ENCODE measurements at places on chromosomes 16 and 17.

GRCh38 chr17:7559320-7560171 is 996 bp downstream of the TNFSF13 start:
- no peak for DNase-seq

- no peak for DNase-seq
Measured at GRCh38 chr16:86232496-86232895, 277.8 kb upstream of the FOXF1 start.

DNA sequence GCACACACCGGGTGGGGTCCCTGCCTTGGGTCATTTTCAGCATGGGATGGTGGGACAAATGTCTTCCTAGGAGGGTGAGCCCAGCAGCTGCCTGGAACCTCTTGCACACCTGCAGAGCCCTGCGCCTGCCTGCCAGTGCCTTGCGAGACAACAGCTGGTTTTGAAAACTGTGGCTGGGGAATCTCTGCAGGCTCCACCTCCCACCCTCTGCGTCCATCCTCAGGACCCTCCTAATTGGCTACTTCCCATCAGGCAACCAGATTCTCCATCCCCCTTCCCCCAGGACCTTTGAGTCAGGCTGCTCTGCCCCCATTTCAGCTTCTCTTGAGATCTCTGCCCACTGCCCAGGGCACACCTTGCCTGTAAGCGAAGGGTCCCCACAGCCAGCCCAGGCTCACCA is 26.6 kb downstream of the PEMT start:
- DNase-seq = no peak

DNA sequence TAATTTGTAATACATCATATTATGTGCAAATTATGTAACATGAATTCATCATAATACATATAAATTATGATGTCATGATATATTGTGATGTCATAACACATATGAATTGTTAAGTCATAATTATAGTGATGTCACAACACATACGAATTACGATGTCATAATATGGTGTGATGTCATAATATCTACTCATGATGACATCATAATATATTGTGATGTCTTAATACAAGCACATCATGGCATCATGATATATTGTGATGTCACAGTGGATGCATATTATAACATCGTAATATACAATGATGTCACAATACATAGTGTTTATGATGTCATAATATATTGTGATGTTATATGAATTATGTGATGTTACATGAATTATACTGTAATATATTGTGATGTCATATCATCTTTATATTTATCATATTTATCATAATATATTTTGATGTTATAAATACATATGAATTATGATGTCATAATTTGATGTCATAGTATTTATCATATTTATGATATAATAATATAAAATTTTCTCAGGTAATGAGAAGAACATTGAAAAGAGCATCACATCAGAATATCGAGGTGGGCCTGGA is 1793.0 kb downstream of the TP53TG3F start:
- DNase-seq = no peak

GRCh38 chr17:50769884-50770283 is 2.6 kb upstream of the ANKRD40CL start:
- no peak for DNase-seq

- no peak for DNase-seq
Measured at GRCh38 chr17:45752246-45752645, 31.9 kb upstream of the CRHR1 start.

- peak; percentile 97 for DNase-seq
Measured at GRCh38 chr17:7239091-7240027, at the start of gene PHF23. PHF23 (minus strand) TSS chr17:7239457; CDS start chr17:7239279, 178 bp downstream.

- DNase-seq = no peak
Measured at GRCh38 chr16:17556276-17557052, 85.7 kb upstream of the XYLT1 start.

DNA sequence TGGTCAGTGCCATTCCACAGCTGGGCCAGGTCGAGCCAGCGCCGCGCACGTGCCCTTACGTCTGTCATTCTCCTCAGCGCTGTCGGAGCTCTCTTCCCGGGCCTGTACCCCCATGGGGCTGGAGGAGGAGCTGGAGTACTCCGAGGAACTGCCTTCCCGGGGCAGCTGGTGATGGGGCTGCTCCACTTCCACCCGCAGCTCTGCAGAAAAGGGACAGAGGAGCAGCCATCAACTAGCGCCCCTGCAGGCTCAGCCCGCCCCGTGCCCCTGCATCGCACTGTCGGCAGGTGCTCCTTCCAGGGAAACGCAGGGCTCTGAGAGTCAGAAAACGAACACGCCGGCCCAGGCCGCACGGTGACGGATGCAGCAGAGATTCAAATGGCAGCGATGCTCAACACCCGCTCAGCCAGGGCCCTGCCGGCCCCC is 20.9 kb downstream of the MAP1LC3B start:
- no peak for DNase-seq

DNA sequence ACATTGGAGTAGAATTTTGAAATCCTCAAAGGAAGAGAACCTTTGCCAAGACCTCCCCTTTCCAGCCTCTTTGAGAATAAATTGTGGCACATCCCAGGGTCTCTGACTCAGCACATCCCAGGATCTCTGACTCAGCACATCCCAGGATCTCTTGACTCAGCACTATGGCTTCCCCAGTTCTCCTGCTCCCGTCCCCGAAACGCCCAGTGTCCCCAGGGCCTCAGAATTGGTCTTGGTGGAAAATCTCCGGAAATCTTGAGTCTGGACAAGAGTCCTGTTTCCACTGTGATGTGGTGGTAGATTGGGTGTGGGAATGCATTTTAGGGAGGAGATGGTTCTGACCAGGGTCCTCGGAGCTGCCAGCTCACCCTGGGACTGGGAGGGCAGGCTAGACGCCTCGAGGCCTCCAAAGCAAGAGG is 19.2 kb downstream of the PLXDC1 start:
- no peak for DNase-seq

GRCh38 chr17:28074010-28074409 is 31.5 kb downstream of the NLK start:
- no peak for DNase-seq

GRCh38 chr17:70552230-70552981 is 383.1 kb downstream of the KCNJ2 start:
- DNase-seq = no peak

DNA sequence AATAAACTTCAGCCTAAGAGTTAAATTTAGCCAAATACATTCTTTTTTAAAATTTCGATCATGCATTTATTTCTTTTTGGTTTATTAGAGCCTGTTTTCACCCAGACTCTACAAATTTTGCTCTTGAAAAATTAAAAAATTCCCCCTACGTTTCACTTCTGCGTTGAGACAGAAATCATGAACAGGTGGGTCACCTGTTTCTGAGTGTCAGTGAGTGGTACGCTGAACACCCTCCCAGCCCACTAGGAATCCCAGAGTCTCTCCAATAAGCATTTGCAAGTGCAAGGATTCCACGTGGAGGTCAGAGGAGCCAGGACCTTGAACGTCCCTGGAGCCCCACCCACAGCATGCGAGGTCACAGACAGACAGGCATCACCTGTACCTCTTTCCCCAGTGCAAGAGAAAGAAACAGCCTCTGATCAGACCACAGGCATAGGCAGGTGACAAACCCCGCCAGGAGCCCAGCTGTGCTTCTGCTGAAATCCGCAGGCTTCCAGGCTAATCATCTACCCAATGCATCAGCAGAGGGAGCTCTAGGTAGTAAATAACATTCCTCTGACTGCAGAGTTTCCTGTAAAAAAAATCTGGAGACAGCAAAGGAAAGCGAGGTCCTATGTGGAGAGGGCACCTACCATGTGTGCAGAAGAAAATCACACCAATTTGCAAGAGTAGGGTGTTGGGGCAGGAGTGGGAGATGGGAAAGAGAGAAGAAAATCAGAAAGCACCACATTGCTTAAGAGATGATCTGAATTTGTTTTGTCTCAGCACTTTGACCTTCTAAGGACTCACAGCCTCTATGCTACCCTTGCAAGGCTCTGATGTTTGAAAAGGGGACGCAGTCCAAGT is 5.9 kb upstream of the XYLT1 start:
- no peak for DNase-seq

- DNase-seq = no peak
Measured at GRCh38 chr16:265711-266110, 10.0 kb downstream of the RGS11 start.

GRCh38 chr17:38511150-38512108 is 83.2 kb downstream of the ARHGAP23 start:
- no peak for DNase-seq

GRCh38 chr17:34384271-34384670 is 21.2 kb upstream of the CCL1 start:
- no peak for DNase-seq

- DNase-seq = no peak
Measured at GRCh38 chr17:7897773-7898172, 9.2 kb downstream of the CHD3 start.

DNA sequence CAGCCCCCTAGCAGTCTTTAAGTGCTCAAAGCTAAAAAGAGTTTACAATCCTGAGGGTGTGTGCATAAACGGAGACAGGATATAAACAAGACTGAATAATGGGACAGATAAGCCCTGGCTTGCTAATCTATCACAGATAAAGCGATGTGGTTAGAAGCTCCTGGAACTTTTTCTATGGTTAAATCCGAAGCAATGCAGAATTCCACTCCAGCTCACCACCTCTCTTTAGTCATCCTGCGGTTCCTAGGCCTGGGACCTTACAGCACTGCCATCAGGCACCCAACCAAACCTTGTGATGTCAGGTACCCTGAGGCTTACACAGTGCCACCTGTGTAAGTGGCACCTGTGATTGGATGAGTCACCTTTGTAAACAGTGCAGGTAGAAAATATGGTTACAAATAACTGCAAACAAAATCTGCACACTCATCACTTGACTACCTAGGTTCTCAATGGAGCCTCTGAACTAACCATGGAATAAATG is 31.5 kb upstream of the B4GALNT2 start:
- no peak for DNase-seq

GRCh38 chr16:72142476-72142875 is 29.5 kb downstream of the PMFBP1 start:
- no peak for DNase-seq

GRCh38 chr16:81821436-81822128 is 42.5 kb downstream of the PLCG2 start:
- no peak for DNase-seq

DNA sequence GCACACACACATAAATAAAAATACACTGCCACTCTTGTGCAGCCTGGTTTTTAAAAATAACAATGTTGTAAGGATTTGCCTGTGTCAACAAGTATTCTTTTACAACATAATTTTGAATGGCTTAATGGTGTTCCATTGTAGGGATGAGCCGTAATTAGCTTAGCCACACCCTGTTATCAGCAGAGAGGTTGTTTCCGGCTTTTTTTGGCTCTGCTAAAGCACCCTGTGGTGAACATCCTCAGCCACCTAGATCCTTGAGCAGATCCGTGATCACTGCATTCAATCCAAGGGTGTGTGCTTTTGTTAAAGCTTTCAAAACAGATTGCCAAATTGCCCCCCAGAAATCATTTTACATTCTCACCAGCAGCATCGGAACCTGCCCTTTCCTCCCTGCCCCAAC is 7.0 kb downstream of the KATNB1 start:
- DNase-seq = no peak

DNA sequence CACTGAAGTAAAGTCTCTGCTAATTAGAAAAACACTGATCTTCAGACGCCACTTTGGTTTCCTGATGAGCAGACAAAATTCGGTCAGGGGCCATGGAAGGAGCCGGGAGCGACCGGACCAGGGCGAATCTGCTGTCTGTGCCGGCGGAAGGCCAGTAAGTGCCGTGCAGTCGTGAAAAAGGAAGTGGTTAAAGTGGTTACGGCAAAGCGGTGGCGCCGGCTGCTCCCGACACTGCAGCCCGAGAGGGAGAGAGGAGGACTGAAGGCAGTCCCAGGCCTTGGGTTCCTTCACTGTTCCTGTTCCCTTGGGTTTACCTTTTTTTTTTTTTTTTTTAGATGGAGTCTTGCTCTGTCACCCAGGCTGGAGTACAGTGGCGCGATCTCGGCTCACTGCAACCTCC is 17.3 kb upstream of the HEXD start:
- no peak for DNase-seq

DNA sequence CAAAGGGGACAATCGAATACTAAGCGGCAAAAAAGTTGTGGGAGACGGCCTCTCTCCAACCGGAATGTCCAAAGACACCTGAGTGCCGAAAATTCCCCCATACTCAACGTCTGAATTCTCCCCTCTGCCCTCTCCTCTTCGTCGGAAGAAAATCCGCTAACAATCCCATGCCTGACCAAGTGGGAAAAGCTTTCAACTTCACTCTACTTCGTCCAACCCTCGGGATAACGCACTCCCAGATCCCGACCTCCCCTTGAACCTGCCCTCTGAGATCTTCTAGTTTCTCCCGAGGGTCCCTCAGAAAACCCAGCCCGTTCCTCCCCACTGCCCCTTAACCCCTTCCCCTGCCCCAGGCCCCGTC is 961 bp downstream of the AMFR start:
- DNase-seq = no peak

GRCh38 chr17:14693382-14693781 is 392.5 kb downstream of the HS3ST3B1 start:
- no peak for DNase-seq

- no peak for DNase-seq
Measured at GRCh38 chr17:11330006-11330405, 89.0 kb downstream of the SHISA6 start.

- DNase-seq = no peak
Measured at GRCh38 chr17:47726796-47727703, 6.0 kb upstream of the TBX21 start.

DNA sequence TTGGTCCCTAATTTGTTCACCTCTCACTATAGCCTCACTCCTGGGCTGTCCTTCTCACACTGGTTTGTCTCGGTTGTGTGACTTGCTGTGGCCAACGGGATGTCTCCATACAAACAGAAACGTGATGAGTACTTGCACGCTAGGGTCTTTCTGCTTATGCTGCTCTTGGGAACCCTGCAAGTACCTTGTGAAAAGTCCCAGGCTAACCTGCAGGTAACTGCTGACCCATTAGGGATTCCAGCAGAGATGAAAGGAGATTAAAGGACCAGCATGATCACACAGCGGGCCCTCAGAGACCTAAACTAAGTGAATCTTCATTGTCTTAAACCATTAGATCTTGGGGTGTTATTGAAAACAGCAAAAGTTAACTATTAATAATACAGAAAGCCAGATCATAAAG is 562.8 kb upstream of the GOT2 start:
- DNase-seq = no peak

DNA sequence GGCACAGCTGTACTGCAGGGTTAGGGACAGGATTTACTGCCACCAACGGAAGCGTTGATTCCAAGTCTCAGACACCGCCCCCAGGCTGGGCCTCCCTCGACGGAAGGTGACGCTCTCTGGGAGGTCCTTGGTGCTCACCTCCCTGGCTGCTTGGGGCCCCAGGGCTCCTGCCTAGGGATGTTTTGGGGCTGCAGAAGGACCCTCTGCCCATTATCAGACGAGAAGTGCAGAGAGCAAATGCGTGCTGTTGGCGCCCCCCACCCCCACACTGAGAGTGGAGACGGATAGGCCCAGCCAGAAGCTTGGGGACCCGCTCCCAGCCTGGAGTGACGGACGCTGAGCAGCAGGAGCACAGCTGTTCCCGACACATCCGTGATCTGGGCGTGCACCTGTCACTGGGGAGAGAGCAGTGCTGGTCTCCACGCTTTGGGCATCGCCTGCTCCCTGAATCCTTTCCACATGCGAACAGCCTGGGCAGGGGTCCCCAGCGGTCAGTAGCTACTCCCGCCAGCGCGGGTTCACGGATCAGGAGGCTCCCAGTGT is 5.1 kb upstream of the SOX8 start:
- DNase-seq = no peak
